ENCODE measurements at places on chromosomes 13 and 19.

- DNase-seq, result no peak
Measured at GRCh38 chr13:80931118-80931517, 590.2 kb upstream of the SPRY2 start.

DNA sequence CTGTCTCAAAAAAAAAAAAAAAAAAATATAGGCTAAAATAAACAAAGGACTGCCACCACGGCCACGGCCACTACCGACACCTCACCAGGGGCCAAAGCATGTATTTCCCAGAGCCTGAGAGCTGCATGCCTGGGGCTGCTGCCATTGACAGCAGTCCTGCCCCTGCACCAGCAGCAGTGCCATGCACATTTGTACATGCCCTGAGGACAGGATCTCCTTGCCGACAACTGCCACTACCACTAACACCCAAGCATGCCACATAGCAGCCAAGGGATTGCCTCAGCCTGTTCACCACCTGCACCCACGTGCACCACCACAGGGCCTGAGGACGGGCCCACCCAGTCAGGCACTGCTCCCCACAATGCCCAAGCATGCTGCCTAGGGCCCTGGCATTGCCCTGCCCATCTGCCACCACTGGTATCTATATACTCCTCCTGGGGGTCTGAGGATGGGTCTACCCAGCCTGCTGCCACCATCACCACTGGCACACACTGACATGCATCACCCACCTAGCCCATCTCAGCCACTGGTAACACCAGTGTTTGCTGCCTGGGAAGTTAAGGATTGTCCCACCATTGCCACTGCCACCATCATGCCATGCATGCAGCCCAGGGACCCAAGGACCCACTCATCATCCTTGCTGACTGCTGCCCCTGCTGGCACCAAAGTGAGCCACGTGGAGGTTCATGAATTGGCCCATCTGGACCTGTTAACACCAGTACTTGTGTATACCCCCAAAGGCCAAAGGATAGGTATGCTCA, 10.6 kb upstream of the NUP62 start:
- no peak for DNase-seq

DNA sequence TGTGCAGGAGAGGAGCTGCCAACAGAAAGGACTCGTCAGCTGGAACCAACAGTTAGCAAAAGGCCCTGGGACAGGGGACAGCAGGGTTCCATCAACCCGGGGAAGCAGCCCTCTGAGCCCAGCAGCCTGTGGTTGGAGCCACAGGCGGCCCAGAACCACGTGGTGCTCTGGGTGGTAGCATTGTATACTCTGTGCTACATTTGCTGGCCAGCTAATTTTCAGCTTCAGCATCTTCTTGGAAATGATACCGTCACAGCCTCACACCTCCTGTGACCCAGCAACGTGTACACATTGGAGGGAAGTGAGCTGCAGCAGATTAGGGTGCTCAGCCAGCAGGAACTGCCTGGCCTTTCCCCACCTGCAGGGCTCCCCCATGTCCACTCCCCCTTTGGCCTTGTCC, 13.1 kb upstream of the MTIF3 start:
- no peak for DNase-seq

DNA sequence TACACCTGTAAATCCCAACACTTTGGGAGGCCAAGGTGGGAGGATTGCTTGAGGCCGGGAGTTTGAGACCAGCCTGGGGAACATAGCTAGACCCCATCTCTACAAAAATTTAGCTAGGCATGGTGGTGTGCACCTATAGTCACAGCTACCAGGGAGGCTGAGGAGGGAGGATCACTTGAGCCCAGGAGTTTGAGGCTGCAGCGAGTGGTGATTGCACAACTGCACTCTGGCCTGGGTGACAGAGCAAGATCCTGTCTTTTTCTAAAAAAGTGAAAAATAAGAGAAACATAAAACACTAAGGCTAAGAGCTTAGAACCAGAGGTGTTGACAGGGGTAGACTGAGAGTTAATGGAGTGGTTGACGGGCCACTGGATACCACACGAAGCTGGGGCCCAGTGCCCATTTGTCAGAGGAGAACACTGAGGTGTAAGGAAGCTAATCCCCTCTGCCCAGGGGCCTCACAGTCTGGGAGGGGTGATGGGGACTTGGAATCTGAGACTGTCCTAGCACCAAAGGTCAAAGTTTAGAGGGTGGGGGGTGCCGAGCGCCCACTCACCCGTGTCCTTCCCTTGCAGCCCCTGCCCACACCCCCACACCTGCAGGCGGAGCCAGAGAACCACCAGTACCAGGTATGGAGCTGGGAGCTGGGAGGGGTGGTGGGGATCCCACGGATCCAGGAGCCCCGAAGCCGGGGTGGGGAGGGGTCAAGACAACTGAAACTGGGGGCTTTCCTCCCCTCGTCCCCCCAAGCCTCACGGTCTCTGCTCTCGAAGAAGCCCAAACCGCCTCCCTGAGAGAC, 10.9 kb downstream of the CEACAM19 start:
- no peak for DNase-seq

- DNase-seq, result no peak
Measured at GRCh38 chr13:21853779-21854178, 182.9 kb downstream of the FGF9 start.

DNA sequence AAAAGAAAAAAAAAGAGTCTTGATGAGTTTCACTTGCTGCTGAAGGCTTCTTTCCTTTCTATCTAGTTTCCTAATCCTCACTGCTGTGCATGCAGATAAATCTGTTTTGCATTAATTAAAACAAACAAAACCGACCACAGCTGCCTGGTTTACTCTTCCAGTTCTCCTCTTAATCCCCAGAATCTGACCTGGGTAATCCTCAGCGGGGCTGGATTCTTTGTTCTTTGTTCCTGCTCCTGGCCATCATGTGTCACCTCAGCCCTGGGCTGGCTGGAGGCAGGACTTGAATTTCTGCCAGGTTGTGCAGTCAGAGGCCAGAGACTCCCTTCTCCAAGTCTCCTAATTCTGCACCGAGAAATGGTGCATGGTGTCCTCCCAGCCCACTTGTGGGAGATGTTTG, 52.2 kb upstream of the CYP4F8 start:
- peak; percentile 17 for DNase-seq

All from AG08395 (cell line).